ENCODE measurements at places on chromosomes 16 and 17. TPM values are rescaled to one million over a fixed set of nuclear protein-coding genes. Genes with fewer than 3 reads are reported as not detected.
A peak's percentile ranks its signal among the peaks of the same experiment; 100 is the strongest.

DNA sequence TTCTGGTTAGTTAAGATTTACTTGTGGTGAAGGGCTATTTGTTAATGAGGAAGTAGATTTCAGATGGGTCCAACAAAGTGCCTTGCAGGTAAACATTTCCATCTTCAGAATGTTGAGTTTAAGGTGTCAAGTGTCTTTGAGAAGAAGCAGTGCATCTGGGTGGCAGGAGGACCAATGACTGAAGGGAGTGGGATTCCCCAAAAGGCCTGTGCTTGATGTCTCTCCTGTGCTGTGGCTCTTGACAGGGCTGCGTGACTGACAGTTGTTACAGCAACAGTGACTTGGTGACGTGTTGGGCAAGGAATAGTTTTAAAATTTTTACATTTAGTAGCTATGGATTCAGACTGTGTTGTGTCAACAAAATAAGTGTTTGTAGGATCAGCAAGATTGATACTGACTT is 149.9 kb downstream of the PHKB start:
- no peak for DNase-seq

- DNase-seq = no peak
Observed at GRCh38 chr17:14334919-14335318, 34.0 kb downstream of the HS3ST3B1 start.

- DNase-seq = no peak
Observed at GRCh38 chr16:66952430-66953110, 8.5 kb upstream of the CES3 start.

GRCh38 chr17:63996430-63997182 is 1.5 kb upstream of the PRR29 start:
- no peak for DNase-seq

GRCh38 chr17:79954281-79955166 is 81.1 kb downstream of the TBC1D16 start:
- no peak for DNase-seq

DNA sequence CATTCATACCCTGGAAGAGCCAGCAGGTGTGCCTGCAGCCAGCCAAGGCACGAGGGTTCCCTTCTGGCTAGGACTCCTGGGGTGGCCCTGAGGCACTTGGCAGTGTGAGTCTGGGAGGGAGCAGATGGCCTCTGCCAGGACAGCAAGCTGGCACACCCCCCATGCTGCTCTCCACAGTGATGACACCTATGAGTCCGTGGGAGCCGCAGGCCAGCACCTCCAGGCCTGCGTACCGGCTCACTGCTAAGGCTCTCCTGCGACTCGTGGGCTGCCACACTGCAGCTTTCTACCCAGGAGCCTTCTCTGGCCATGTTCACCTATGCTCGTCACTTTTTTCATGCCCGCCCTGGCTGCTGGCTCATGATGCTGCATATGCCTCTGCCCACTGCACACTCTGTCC is 68.1 kb downstream of the NDEL1 start:
- DNase-seq = no peak

GRCh38 chr16:72530434-72530833 is 358.5 kb upstream of the PMFBP1 start:
- DNase-seq = peak; percentile 74

DNA sequence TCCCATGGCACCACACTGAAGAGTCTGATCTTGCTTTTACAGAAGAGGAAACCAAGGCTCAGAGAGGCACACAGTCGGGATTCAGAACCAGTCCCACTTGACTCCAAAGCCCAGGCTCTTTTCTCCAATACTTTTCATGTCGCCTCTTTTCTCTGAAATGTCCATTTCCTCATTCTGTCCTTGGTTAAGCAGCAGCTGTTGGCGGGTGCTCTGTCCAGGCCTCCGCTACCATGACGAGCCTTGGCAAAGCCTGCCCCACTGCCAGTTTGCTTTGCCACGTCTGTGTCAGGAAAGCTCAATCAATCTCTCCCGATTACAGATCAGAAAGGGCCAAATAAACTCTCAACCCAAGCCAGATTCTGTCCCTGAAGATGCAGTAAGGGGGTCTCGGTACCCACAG is 9.1 kb upstream of the CEP295NL start:
- DNase-seq = no peak

DNA sequence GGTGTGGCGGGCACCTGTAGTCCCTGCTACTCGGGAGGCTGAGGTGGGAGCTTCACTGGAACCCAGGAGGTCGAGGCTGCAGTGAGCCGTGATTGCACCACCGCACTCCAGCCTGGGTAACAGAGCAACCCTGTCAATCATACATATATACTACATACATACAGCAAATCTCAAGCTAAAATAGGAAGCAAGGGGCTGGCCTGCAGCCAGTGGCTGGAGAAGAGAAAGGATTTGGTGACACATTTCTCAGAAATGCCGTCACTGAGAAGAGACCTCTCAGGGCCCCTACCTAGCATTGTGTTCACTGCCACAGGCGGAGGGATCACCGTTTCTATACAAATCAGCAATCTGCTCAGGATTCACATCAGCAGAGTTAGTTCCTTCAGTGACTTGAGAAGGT is 16.9 kb downstream of the NARF start:
- no peak for DNase-seq

GRCh38 chr17:79306424-79307318 is 232.0 kb downstream of the ENGASE start:
- DNase-seq = no peak

HAP1 gene
- 0.26 TPM for total RNA-seq

Measured in fibroblast of lung (primary cell).